Smooth muscle cell of the coronary artery (primary cell): ENCODE measurements at places on chromosomes 1 and 21. TPM values are rescaled to one million over a fixed set of nuclear protein-coding genes. Genes with fewer than 3 reads are reported as not detected.

RNF187 gene
- total RNA-seq, result 53.4 and 126 TPM in 2 replicates

CLEC20A gene
- total RNA-seq, result 0.08 TPM in 1 of 2 replicates, not detected in the other

SPRR2A gene
- not detected in 2 replicates for total RNA-seq

PLPPR4 gene
- total RNA-seq, result under 0.01 and 3.0 TPM in 2 replicates

COL24A1 gene
- total RNA-seq, result 0.12 and 0.15 TPM in 2 replicates

KCNJ6 gene
- under 0.01 and 0.23 TPM in 2 replicates for total RNA-seq

ATP1A2 gene
- total RNA-seq, result under 0.01 and 0.08 TPM in 2 replicates

HCN3 gene
- total RNA-seq, result 0.53 and 1.5 TPM in 2 replicates

OLIG2 gene
- not detected in 2 replicates for total RNA-seq

IL20 gene
- total RNA-seq, result not detected in 2 replicates
